ENCODE measurements at places on chromosomes 4 and X. TPM values are rescaled to one million over a fixed set of nuclear protein-coding genes. Genes with fewer than 3 reads are reported as not detected.
A peak's percentile ranks its signal among the peaks of the same experiment; 100 is the strongest.

The RBPJ gene
- 60.6 TPM for polyA plus RNA-seq

The IBSP gene
- not detected for polyA plus RNA-seq

- DNase-seq, result peak; percentile 62
Observed at GRCh38 chrX:73850124-73851013, 287.4 kb downstream of the CHIC1 start.

DNA sequence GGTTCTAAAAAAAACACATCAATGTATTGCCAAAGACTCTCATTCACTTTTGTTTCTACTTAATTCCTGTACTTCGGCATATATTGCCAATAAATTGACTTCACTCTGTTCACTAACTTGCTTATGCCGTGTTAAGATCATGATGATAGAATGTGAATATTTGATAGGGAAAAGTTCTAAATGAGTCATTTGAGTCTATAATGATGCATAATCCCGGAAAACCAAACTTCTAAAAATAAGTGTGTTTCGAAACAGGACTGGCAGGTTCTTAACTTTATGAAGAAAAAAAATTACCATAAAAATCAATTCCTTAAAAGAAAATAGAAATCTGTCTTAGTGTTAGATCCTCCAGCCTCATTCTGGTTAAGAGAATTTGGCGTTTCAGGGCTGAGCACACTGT, 387.5 kb upstream of the FTHL17 start:
- DNase-seq, result no peak

DNA sequence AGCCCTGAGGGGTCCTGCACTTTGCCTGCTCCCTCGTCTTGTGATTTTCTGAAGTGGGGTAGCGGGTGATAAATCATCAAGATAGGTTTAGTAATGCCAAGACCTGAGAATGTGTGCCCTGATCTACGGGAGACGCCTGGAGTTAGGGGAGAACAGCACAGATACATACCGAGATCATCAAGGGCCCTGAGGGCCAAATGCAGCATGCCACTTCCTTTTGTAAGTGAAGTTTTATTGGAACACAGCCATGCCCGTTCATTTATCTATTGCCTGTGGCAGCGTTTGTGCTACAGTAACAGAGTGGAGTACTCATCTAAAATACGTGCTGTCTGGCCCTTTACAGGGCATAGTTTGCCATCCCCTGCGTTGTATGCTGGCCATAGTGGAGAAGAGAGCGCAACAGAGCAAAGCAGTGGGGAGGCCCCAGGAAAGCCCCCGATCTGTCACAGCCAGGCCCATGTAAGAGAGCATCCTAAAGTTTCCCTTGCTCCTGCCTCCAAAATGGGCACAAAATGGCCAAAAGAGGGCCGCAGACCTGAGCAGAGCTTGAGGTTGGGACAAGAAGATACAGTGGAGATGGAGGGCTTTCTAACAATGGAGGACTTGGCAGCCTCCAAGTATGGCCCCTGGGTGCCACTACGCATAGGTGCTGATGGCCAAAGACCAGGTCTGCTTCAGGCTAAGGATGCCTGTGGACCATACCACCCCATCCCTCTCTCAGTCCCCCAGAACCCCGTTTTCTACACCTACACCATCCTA, 167.0 kb downstream of the SMIM20 start:
- no peak for DNase-seq
